ENCODE measurements at places on chromosomes 3 and 15.

DNA sequence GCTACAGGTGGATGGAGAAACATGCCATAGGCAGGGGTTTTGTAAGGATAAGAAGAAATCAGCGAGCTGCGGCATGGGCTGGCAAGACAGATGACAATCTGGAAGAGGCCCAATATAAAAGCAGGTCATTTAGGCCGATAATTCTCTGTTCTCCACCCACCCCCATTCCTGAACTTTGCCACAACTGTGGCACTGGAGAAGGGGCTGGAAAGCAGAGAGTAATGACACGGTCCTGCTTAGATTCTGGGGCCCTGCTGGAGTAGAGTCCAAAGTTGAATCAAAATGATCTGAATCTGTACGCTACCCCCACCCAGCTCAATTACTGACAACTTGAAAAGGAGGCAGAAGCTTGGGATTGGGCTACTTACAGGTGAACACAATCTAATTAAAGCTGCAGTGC, 18.4 kb upstream of the BUB1B start:
- no peak overlapping the region for H3K4me3 ChIP-seq
- no peak overlapping the region for H3K27ac ChIP-seq
- H3K36me3 ChIP-seq, result no peaks in the 10 kb centered on the region
- H3K4me1 ChIP-seq, result no peaks in the 10 kb centered on the region
- DNase-seq, result no peak

DNA sequence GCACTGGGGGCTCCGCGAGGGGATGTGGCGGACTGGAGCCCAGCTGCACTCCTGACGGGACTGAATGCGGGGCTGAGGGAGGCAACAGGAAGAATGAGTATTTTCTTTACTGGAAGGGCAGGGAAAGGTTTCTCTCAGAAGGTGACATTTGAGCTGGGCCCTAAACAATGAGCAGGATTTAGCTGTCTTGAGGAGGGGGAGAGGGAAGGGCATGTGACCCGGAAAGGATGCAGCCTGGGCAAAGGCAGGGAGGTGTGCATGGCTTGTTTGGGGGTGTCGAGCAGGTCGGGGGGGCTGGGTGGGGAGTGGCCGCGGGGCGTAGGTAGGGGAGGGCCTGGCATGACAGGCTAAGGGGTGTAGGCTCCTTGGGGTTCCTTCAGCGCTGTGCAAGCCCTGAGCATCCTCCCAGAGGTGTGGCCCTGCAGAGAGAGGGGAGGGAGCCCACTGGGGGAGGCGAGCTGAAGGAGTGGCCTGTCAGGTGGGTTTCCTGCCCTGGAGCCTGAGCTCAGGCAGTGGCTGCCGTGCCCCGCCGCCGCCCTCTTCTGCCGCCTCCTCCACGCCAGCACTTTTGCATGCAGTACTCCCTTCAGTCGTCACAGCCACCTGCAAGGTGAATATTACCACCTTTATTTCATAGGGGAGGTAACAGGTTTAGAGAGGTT, 17.2 kb upstream of the ANKDD1A start:
- H3K27me3 ChIP-seq, result no peaks in the 10 kb centered on the region
- peak; percentile 59 for DNase-seq
- peaks cover 32% of the 10 kb centered on the region for H3K4me1 ChIP-seq
- H3K36me3 ChIP-seq, result no peaks in the 10 kb centered on the region
- no peak overlapping the region for H3K4me3 ChIP-seq

- no peaks in the 10 kb centered on the region for H3K27me3 ChIP-seq
- no peaks in the 10 kb centered on the region for H3K36me3 ChIP-seq
- H3K4me3 ChIP-seq, result no peak overlapping the region
Observed at GRCh38 chr3:40237889-40238571, 71.5 kb upstream of the EIF1B start.

- no peaks in the 10 kb centered on the region for H3K36me3 ChIP-seq
- peak overlapping the region; percentile 50 for H3K4me3 ChIP-seq
- no peak for DNase-seq
- peaks cover 5% of the 10 kb centered on the region for H3K4me1 ChIP-seq
- peak overlapping the region; percentile 81 for H3K27ac ChIP-seq
- no peaks in the 10 kb centered on the region for H3K27me3 ChIP-seq
Observed at GRCh38 chr15:59104602-59104911, 389 bp upstream of the CCNB2 start.

DNA sequence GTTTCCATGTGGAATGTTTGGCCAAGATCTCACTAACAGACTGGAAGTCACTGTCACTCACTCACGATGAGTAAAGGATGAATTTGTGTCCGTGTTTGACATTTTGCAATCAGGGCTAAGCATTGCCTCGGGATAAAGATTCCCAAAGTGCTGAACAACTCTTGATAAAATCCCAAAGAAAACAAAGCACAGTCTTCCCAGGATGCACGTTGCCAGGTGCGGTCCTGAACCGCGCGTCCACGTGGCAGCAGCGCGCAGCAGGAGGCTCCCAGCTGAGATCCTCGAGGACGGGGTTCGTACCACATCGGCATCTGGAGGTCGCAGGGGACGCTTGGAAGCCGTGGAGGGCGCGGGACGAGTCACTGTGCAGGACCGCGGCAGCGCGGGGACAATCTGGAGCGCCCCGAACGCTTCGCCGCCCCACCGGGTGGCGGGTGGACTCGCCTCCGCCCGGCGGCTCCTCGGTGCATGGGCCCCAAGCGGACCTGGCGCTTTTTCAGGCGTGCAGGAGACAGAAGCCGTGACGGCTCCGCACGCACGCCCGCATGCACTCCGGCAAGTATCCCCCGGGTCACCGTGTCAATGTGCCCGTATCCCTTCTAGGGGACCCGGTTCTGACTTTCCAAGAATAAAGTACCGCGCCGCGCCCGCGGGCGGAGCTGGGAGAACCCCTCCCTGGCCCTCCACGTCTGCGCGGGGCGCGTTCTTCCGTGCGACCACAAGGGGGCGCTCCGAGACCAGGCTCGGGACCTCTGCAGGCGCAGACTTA, 17.7 kb downstream of the CPN2 start:
- H3K27ac ChIP-seq, result no peak overlapping the region
- no peaks in the 10 kb centered on the region for H3K27me3 ChIP-seq
- peaks cover 10% of the 10 kb centered on the region for H3K4me1 ChIP-seq
- H3K36me3 ChIP-seq, result no peaks in the 10 kb centered on the region

GRCh38 chr15:86557018-86557550, 477.4 kb downstream of the AGBL1 start:
- H3K36me3 ChIP-seq, result no peaks in the 10 kb centered on the region
- H3K27me3 ChIP-seq, result no peaks in the 10 kb centered on the region
- H3K27ac ChIP-seq, result peak overlapping the region; percentile 84
- peaks cover 12% of the 10 kb centered on the region for H3K4me1 ChIP-seq
- H3K4me3 ChIP-seq, result no peak overlapping the region
- no peak for DNase-seq

DNA sequence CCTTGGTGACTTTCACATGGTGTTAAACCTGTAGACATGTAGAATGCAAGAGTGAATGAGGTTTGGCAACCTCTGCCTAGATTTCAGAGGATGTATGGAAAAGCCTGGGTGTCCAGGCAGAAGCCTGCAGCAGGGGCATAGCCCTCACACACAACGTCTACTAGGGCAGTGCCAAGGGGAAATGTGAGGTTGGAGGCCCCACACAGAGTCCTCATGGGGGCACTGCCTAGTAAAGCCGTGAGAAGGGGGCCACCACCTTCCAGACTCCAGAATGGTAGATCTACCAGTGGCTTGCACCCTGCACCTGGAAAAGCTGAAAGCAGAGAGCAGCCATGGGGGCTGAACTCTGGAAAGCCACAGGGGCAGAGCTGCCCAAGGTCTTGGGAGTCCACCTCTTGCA, 241.2 kb downstream of the KLF13 start:
- H3K4me3 ChIP-seq, result no peak overlapping the region
- no peaks in the 10 kb centered on the region for H3K27me3 ChIP-seq
- no peak for DNase-seq
- H3K36me3 ChIP-seq, result no peaks in the 10 kb centered on the region
- no peaks in the 10 kb centered on the region for H3K4me1 ChIP-seq

- H3K4me1 ChIP-seq, result peaks cover 7% of the 10 kb centered on the region
- no peak overlapping the region for H3K27ac ChIP-seq
Observed at GRCh38 chr3:53464424-53464823, 30.0 kb upstream of the CACNA1D start.
